ENCODE measurements at places on chromosomes 7 and 10.

DNA sequence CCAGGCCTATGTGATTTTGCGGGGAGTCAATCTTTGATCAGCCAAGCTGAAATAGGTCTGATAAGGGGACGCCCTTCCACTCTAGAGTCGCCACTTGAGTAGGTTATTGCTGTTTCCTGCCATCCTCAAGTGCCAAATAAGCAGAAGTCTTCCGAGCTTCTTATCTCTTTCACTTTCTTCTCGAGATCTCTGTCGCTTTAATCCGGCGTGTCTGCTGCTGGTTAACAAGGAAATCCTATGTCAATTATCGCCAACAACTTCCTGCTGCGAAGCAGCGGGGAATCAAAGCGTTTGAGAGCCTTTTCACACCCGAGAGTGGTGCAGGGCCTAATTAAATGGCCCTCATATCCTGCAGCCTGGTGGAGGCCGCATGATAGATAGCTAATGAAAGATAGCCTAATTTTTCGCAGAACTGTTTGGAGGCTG lies 215.9 kb downstream of the RAB11FIP2 start:
- DNase-seq, result no peak

DNA sequence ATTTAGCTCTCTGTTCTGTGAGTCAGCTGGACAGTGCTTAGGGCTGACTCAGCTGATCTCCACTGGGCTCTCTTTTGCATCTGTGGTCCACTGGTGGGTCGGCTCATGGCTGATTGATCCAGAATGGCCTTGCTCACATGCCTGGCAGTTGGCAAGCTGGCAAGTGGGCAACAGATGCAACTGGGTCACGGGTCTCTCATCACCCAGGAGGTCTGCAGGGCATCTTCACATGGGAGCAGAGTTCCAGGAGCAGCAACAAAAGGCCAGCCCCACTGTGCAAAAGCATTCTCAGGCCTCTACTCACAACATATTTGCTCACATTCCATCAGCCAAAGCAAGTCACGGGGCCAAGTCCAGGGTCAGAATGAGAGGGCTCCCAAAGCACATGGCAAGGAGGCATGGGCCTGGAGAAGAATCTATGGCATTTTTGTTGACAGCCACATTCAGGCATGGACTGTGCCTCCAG lies 98.8 kb downstream of the OAT start:
- no peak for DNase-seq

GRCh38 chr10:88116481-88116880 lies 253.1 kb downstream of the PTEN start:
- no peak for DNase-seq

DNA sequence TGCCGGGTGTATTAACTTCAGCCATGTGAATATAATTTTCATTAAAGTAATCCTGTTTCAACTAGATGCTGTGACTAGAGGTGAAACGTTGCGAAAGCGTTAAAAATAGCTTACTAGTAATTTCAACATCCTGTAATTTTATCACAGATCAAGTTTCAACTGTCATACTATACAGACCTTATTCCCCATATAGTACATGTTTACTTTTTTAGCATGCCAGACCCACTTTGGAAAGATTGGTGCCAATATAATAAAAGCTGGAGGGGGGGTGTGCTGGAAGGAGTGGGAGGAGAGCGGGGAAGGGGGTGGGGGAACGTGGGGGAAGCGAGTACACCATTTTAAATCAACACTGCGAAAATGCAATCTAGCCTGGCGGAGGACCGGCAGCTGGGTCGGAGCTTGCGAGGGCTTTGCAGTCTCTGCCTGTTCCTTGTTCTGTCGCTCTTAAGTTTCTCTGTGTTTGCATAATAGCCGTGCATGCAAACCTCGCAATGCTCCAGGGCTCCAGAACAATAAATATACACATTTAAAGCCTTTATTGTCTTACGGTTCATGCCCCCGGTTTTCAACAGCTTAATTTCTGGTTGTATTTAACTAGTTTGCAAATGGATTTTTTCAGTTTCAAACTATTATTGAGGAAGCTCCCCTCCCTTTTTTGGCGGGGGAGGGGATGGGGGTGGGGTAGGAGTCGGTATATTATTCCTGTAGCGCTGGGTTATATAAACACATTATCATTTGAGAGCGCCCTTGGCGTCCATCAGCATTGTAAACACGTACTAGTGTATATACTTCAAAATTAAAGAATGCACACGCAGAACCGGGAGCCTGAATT lies 1.3 kb upstream of the ARID5B start:
- peak; percentile 54 for DNase-seq

GRCh38 chr10:100303724-100304319 lies 17.3 kb upstream of the BLOC1S2 start:
- no peak for DNase-seq

DNA sequence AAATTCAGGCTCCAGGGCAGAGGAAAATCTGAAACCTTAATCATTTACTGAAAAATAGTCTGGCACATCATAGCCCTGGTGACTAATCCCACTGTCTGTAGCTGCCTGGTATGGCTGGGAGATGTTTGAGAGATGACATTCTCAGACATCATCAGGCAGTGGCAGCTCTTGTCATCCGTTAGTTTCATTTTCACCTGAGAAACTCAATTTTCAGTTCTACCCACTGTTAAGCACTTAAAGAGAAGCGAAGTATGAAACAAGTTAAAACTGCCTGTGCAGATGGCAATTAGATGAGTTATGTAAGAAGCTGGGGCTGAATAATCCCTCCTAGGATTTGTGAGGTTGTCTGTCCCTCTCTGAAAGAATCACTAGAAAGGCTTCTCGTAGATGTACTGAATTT lies 150.2 kb downstream of the NSUN6 start:
- no peak for DNase-seq

GRCh38 chr7:10707519-10707918 lies 266.2 kb upstream of the PHF14 start:
- DNase-seq, result no peak

- no peak for DNase-seq
These were observed 74.1 kb downstream of the RUNDC3B start for GRCh38 chr7:87702326-87702725.

DNA sequence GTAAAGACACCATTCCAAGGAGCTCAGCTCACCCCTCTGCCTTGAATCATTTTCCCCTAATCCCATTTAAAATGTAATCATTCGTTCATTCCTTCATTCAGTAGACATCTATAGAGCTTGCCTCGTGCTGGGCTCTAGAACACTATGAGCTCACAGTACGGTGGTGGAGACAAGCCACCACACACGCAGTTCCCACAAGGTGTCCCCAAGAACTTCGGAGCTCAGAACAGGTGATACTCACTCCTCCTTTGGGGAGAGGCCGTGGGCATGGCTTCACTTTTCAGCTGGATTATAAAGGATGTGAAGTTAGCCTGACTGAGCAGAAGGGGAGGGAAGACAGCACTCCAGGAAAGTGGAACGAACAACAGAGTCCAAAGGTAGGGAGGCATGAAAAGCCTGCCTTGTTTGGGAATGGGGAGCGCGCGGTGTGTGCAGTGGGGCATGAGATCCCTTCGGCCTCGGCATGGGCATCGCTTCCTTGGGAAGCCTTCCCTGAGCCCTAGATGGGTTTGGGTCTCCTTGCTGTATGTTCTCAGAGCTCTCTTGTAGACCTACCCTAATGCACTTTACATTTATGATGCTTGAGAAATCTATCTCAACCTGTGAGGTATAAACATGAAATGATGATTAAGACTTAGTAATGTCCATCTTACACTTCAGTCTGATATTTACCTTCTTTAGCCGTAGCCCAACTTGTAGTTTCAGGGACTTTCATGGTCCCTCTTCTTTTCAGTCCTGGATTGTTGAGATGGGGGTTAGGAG lies 809 bp upstream of the OGA start:
- peak; percentile 36 for DNase-seq

DNA sequence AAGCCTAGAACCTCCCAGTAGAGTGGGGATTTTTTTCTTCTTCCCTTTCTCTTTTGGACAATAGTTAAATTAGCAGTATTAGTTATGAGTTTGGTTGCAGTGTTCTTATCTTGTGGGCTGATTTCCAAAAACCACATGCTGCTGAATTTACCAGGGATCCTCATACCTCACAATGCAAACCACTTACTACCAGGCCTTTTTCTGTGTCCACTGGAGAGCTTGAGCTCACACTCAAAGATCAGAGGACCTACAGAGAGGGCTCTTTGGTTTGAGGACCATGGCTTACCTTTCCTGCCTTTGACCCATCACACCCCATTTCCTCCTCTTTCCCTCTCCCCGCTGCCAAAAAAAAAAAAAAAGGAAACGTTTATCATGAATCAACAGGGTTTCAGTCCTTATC lies 5.4 kb downstream of the OPN1SW start:
- DNase-seq, result no peak

DNA sequence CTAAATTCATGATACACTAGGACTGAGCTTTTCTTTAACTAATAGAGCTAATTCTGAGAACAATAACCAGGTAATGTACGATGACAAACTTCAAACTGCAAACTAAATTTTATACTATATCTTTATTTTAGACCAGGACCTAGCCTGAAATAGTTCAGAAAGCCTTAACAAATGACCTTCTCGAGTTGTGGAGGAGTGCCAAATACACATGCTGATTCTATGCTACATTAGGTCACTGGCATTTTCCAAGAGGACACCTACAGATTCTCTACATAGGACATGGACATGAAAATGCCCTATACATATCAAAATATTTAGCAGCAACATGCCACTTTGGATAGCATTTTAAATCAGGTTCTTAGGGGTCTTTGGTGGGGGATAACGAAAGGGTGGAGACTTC lies 44.0 kb upstream of the LRRTM3 start:
- DNase-seq, result no peak

GRCh38 chr10:79424221-79425073 lies 21.0 kb downstream of the ZCCHC24 start:
- no peak for DNase-seq

- no peak for DNase-seq
These were observed 73.1 kb downstream of the MKLN1 start for GRCh38 chr7:131400681-131401176.

DNA sequence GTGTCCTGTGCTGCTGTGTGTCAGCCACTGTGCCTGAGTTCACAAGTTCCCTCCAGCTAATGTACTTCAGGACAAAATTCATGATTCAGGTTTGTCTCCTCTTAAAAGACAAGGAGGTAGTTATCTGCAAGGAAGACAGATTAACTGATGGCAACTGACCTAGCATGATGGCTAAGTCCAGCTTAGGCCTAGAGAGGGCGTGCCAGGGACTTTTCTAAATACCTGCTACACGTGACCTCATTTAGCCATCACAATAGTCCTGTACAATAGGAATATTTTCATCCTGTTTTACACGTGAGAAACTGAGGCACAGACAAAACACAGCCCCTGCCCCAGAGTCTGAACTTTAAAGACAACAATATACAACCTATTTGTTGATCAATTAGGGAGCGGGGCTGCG lies 275.7 kb downstream of the XPNPEP1 start:
- DNase-seq, result no peak

DNA sequence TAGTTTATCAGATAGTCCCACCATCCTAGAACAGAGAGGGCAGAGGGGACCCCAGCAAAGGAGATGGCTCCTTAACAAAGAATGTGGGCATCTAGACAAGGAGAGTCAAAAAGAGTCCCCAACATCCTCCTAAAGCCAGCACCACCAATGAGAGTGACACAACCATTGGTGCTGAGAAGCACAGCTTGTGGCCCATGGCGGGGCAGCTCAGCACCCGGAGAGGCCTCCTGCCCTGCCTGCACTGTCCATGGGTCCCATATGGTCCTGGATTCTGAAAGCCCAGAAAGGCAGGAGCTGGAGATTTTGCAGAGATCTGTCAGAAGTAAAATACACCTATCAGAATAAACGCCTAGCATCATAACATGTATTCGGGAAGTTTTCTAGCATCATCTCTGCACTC lies 311.8 kb upstream of the ZNF32 start:
- no peak for DNase-seq

DNA sequence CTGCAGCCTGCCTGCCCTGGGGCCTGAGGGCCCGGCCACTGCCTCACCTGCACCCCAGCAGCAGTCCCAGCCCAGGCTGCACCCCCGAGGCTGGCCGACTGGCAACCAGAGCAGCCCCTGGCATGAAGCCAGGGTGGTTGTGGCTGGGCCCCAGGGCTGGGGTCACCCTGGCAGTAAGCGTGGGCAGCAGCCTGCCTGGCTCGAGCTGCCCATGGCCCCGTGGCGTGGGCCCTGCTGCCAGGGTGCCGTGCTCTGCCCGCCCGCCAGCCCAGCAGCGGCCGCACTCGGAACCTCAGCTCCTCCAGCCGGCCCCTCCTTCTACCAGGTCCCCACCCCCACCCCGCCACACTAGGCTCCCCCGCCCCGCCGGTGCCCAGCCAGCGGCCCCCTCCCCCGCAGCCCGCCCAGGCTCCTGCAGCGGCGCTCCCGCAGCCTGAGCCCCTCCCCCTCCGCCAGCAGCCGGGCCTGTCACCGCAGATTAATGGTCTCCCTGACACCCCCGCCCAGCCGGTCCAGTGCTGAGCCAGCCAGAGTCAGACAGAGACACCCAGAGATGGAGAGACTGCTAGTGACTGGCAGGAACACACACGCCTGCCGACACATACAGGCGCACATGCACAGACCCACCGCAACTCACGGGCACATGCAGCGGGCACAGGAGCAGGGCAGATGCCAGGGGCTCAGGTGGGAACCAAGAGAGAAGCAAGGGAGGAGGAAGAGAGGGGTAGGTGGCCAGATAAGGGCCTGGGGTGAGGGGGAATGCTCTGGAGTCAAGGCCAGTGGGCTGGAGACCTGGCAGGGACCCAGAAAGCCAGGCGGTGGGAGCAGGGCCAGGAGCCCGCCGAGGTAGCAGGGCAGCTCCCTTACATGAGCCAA lies 22.4 kb downstream of the KCNH2 start:
- no peak for DNase-seq

GRCh38 chr10:79061441-79062315 lies 7.1 kb upstream of the ZMIZ1 start:
- no peak for DNase-seq

DNA sequence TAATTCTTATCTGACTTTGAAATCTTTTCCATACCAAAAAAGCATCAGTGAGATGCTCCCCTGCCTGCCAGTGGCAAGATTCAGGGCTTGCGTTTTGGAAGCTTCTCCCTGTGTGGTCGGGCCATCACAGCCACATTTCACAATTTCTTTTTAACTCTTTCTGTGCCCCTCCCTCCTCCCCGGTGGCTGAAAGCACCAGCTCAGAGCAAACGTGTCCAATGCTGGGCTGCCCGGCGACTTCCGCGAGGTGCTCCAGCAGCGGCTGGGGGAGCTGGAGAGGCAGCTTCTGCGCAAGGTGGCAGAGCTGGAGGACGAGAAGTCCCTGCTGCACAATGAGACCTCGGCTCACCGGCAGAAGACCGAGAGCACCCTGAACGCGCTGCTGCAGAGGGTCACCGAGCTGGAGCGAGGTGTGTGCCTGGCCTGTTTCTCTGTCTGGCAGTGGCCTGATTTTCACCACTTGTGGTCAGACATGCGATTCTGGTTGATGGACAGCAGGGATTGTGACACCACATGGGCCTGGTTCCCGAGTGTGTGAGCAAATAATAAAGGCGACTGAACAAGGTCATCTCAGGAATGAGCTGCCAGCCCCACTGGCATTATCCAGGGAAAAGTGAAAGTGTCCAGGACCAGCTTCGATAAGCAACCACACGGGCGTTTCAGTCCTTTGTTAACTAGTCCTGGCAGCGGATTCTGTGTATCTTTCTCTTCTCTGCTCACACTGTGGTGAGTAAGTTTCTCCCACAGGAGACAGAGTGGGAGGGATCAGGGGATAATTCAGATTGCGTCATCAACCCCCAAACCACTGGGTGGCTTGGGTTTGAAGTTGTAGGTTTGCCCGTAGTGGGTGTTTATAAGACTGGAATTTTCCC lies 2.6 kb downstream of the NPTX2 start:
- no peak for DNase-seq

- no peak for DNase-seq
These were observed 285.0 kb downstream of the CALN1 start for GRCh38 chr7:72127136-72127535.
